ENCODE measurements at places on chromosomes 3 and 15.

GRCh38 chr15:74200871-74201419 is 1.6 kb downstream of the STRA6 start:
- DNase-seq: no peak

- no peak for DNase-seq
Measured at GRCh38 chr3:45280232-45280631, 54.1 kb upstream of the TMEM158 start.

DNA sequence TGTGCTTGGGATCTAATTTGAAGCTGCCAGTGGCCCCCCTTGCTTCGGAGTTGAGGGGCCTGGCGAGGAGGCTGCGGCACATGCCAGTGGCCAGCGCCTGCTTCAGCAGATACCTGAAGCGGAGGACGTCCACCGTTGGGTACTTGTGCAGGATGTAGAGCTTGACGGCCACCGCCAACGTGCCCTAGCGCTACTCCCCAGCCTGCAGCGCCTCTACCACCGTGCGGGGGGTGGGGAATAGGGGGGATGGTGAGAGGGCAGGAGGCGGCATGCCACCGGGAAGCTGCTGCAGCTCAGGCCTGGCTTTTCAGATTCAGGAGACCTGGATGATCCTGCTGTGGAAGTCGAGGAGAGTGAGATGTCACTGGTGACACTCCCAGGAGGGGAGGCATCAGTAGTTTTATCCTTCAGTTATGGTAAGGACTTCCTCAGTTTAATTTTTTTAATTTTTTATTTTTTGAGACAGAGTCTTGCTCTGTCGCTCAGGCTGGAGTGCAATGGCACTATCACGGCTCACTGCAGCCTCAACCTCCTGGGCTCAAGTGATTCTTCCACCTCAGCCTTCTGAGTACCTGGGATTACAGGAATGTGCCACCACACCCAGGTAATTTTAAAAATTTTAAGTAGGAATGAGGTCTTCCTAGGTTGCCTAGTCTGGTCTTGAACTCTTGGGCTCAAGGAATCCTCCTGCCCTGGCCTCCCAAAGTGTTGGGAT is 150.6 kb upstream of the FRMD4B start:
- DNase-seq: no peak

DNA sequence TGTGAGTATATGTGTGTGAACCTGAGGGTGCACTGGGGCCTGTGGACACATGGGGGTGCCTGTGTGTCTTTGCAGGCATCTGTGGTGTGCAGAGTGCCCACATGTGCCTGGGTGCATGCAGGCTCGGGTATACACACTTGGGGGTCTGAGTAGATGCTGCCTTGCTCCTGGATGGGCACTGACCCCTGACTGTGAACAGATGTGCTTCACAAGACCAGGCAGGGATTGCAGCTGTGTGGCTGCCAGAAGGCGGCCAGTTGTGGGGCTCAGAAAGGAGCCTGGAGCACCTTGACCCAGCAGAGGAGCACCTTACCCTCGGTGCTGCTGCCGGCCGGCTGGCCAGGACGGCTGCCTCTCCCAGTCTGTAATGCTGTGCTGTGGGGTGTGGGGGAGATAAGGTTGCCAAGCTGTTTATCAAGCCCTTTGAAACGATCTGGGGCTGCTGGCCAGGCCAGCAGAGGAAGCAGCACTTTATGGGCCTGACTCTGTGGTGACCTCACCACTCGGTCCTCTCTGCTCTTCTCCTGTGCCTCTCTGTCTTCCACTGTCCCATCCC is 55.5 kb upstream of the MRPS22 start:
- DNase-seq: no peak

DNA sequence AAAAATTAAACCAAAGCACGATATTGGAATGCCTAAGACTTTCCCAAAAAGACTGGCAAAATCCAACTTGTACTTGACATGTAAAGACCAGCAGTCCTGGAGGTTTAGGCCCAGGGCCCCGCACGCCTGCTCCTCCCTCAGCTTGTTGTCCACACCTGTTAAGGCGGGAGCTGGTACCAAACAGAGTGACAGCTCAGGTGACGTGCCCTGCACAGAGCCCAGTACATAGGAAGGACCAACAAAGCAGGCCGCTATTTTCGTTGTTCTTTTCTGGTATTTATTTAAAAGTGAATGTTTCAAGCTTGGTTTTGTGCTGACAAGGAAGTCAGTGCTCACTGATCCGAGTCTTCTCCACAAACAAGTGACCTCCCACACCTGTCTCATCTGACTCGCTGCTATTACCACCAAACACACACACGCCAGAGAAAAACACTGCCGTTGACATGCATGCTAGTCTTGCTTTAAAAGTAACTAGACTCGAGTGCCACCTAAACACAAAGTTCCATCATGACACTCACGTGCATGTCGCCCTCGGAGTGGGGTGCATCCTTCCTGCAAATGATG is 50.2 kb downstream of the HERC2 start:
- DNase-seq: no peak

GRCh38 chr15:45228931-45229330 is 23.1 kb upstream of the SLC28A2 start:
- no peak for DNase-seq

DNA sequence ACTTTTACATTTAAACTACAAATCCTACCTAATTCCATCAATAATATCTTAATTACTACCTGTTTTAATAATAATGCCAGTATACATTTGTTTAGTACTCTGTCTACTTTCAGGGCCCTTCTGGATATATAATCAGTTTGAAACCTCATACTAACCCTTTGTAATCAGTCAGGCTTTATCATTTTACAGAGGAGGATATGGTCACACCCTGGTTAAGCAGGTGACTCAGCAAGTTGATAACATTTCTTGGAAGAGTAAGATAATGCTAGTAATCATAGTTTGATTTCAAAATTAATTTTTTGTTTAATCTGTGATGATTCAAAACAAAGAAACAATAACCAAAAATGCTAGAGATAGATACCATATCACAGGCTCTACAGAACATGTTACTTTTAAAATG is 208.2 kb upstream of the MANF start:
- no peak for DNase-seq

GRCh38 chr15:90233387-90234095 is at the start of gene CIB1:
Gene CIB1, minus strand, starts transcription at chr15:90233941. Its CDS starts 56 bp downstream, at chr15:90233885.
- peak; percentile 95 for DNase-seq

DNA sequence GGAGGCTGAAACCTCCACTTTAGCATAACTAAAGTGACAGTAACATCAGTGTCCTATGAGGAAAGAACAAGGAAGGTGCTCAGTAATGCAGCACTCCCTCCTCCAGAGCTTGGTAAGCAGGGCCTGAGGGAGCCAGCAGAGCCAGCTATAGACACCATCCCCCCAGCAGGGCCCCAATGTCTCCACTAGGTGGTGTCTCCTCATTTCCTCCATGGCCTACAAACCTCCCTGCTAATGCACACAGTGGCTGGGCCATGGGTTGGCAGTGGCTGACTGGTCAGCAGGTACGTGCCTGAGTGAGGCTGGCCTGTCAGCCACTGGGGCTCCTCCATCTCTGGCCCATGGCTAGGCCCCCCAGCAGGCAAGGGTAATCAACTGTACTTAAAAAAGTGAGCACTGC is 13.6 kb downstream of the MRPS25 start:
- DNase-seq: peak; percentile 13

DNA sequence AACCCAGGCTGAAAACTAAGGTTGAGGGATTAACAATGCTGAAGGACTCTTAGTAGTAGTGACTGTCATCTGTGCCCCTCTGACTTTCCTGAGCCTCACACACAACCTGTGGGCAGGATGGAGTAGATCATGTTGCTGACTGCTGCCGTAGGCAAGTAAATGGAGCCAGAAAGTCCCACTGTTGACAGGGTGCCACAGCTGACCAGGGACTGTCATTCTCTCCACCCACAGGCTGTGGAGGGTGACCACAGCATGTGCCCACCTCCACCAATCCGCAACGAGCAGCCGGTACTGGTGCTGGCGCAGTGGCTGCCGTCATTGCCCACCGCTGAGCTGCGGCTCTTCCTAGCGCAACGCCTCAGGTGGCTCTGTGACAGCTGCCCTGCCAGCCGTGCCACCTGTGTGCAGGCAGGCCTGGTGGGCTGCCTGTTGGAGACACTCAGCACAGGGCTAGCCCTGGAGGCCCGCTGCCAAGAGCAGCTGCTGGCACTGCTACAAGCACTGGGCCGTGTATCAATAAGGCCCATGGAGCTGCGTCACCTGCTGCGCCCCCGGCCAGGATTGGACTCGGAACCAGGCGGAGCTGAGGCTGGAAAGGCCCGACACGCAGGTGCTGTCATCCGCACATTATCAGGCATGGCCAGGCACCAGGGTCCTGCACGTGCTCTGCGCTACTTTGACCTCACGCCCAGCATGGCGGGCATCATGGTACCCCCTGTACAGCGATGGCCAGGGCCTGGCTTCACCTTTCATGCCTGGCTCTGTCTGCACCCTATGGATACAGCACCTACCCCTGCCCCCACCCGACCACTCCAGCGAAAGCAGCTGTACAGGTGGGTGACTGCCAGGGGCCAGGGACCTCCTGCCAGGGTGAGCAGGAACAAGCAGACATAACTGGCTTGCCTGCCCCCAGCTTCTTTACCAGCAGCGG is 15.6 kb downstream of the NBEAL2 start:
- DNase-seq: no peak

- DNase-seq: no peak
Measured at GRCh38 chr15:90348456-90348855, 3.6 kb upstream of the ZNF774 start.

- DNase-seq: no peak
Measured at GRCh38 chr3:186980989-186981388, 50.7 kb downstream of the ST6GAL1 start.

DNA sequence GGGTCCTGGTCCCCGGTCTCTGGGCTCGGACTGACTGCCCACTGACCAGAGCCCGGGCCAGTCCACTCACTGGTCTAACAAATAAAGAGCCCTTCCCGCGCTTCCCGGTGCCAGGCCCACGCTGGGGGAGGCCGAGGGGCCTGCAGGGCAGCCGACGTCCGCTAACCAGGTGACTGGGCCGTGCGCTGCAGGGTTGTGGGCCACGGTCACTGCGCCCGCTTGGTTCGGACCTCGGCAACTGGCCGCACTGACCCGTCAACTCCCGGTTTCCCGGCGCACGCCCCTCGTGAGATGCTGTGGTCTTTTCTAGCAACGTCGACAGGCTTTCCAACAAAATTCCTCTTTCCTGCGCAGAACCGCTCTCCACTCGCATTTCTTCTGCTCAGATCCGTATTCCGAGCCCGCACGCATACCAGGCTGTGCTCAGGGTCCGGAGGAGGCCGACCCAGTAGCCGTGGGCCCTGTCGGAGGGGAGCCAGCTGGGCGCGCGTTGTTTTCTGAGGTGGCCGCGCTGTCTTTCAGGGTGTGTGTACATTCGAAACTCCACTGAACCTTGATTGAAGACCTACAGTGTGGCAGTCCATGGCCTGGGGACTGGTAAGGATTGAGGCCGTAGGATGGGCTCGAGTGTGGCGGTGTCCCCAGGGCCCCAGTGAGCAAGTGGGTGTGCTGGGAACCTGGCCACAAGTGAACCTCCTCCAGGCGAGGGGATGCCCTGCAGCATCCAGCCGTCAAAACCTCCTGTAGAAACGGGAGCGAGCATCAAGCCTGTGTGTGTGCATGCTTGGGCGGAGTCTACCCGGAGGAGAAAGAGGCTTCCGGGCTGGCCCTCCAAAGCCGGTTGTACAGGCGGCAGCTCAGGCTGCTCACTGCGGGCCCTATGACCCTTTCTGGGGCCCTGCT is 875 bp upstream of the NT5DC2 start:
- DNase-seq: no peak

DNA sequence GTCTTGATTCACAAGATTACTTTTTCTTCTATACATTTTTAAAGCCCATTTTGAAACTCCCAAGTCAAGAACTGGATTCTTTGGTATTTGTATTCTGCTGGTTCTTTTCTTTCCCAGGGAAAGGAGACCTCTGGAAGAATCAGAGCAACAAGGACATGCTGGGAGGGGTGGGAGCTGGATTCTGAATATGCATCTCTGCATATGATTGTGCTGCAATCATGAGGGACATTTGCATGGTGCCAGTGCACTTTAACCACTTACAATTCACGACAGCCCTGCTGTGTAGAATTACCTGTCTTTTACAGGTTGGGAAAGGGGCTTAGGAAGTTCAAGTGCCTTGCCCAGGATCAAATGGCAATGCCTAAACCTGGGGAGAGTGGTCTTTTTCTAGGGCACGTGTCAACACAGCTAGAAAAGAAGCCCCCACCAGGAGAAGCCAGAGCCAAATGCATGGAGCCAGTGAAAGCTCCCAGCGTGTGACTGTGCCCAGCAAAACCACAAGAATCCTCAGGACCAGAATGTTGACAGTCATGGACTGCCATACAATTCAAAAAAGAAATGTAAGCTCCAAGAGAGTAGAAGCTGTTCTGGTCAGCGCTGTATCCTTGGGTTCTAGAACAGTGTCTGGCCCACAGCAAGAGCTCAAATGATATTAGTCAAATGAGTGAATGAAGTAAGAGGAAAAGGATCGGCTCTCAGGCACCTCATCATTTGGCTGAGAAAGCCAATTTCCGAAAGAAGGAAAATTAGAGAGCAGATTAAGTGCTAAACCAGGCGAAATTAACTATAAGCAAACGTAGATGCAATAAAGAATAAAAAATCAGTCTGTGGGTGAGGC is 84.5 kb upstream of the MEF2A start:
- DNase-seq: no peak

All from T follicular helper cell (primary cell).